ENCODE measurements at places on chromosomes 7 and 10.

DNA sequence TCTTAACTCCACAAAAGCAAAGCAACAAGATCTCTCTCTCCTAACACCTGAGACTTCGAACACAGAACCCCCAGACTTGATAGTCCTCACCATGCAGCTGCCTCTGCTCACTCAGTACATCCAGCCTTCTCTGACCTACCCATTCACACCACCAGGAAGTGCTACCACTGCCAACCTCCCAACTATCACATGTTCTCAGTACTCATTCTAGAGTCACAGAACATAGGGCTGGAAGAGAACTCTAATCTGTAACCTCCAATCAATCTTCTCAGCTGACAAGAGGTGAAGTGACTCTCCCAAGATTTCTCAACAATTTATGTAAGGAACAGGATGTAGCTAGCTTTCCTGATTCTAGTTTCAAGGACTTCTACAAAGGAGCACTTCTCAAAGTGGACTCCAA lies 3.8 kb downstream of the NUDCD3 start:
- peak; percentile 26 for DNase-seq

DNA sequence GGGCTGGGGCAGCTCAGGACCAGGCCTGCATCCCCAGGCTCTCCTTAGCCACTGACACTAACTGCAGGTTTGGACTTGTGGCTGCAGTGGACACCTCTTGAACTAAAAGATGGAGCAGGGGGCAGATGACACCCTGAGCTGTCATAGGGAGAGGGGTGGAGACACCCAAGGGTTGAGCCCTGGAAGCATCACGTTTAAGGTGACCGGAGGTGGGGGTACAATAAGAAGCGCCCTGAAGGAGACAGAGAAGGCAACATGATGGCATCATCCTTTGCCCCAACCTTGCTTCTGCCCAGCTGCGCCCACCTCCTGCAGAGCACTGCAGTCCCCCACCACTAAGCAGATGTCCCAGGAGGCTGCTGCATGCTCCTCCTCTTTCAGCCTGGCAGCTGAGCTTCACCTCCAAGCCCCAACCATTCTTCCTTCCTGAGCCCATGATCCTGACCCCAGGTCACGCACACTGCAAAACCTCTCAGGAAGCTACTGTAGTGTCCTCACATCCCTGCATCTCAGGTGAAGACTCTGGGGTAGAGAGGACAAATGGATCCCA lies 25.5 kb downstream of the OGDHL start:
- no peak for DNase-seq

GRCh38 chr7:34133983-34134782 lies 228.8 kb downstream of the BMPER start:
- DNase-seq = peak; percentile 7

DNA sequence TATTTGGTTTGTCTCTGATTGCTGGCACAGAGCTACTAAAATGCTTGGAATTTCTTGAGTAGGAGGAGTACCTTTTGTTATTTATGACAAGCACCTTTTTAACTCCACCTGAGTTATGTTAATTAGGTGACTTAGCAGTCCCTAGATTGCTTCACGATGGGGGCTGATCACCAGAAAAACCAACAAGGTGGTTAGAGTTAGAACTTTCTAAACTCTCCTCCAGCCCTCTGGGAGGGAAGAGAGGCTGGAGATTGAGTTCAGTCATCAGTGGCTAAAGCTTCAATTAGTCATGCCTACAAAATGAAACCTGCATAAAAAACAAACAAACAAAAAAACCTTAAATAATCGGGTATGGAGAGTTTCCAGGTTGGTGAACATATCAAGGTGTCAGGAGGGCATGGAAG lies 23.6 kb upstream of the ING3 start:
- DNase-seq = no peak

DNA sequence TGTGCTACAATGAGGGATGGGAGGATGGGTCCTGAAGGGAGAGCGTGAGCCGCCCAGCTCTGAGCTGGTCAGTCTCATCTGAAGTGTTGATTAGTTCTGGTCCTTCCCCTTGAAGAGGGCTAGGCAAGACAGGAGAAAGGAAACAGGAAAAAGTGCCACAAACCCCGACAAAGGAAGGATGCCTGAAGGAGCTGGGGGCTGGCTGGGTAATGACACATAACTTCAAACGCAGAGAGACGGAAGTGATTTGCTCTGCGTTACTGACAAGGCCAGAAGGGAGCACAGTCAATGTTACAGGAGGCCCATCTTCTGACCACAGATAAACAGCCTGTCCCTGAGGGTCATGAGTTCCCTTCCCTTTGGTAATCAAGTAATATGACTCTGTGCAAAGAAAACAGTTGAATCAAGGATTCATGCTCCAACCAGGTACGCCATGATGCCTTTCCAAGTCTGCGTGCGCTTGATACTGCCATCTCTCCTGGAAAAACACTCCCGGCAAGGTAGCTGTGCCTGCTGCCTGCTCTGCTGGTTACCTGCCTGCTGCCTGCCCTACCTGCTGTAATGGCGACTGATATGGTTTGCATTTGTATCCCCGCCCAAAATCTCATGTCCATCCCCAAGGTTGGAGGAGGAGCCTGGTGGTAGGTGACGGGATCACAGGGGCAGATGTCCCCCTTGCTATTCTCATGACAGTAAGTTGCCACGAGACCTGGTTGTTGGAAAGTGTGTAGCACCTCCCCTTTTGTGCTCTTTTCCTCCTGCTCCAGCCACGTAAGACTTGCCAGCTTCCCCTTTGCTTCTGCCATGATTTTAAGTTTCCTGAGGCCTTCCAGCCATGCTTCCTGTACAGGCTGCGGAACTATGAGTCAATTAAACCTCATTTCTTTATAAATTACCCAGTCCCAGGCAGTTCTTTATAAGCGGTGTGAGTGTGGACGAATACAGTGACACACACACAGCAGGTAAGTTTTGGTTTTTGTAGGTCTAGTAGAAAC lies 57.9 kb downstream of the GRB10 start:
- no peak for DNase-seq

- DNase-seq = no peak
Observed at GRCh38 chr7:100604976-100605911, 3.1 kb downstream of the PCOLCE start.

DNA sequence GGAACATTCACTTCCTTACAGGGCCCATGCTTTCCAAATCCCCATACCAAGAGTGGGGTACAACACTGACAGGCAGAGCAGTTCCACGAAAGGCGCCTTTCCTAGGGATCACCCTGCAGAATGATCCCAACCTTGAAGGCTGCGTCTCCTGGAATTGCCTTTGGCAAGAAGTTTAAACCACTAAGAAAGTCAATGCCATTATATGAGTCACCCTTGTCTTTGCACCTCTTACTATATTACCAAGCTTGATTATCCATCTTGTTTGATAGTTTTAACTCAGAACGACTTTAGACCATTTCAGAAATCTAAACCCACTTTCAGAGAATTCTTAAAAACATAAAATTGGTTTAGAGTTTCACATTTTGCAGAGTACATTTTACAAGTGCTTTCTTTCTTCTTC lies 282.1 kb downstream of the ARHGAP12 start:
- no peak for DNase-seq

- no peak for DNase-seq
Observed at GRCh38 chr10:30786906-30787305, 157.4 kb upstream of the LYZL2 start.

DNA sequence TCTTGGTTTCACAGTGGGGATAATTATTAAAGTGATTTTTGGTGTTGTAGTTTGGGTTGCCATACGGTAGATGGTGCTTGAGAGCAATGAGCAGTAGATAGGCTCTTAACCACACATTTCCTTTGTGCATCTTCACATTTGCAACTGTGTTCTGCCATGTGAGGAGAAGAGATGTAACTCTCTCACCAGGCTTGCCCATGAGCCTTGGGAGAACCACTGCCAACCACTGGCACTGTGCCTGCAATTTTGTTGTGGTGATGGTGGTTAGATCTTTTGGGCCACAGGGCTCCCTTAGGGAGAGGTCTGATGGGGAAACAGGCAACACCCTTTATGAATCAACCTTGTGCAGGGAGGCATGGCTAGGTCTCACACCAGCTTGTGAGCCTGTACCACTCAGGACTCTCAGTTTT lies 204.3 kb downstream of the CCDC7 start:
- peak; percentile 2 for DNase-seq

DNA sequence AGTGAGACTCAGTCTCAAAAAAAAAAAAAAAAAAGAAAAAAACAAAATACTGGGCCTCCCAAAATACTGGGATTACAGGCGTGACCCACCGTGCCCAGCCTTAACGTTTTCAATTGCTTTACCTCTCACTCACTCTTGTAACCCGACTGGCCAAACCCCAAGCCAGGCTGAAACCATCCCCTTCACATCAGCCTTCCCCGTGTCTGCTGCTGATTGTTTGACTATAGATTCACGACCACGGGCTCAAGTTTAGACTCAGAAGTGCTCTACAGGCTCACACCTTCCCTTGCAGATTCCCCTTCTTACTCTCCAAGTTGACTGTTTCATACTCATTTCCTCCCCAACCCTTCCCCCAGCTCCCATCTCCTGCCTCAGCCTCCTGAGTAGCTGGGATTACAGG lies 22.3 kb downstream of the TYW1 start:
- no peak for DNase-seq

- no peak for DNase-seq
Observed at GRCh38 chr7:37273891-37274290, 174.8 kb downstream of the ELMO1 start.

DNA sequence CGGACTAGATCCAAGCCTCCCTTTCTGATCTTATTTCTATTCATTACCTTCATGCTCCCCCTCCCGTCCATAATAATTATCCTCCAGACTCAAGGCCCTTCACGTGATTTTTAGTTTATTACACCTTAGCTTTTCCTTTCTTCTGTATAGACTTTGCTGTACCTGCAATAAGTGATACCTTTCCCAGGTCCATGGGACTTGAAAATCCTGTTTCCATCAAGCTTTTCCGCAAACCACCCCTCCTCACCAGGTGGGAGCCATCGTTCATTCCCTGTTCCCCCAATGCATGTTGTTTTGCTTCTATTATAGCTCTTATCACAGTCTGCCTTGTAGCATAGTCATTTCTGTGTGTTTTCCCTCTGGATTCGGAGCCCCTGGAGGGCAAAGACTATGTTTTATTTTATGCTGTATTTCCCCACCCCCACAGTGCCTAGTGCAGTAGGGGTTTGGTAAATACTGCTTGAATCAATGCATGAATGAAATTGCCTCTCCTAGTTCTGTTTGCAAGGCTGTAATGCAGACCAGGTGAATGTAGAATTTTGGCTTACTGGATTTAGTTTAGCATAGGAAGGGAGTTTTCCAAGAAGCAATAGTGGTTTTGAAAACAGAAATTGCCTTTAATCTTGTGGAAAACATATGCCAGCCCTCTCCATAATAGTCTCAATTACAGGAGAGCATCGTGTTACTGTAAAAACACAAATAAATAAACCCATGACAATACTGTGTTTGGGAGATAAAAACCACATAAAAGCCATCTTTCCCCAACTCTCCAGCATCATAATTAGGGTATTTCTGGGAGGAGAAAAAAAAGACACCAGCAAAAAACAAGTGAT lies 213.4 kb downstream of the AUTS2 start:
- DNase-seq = no peak

DNA sequence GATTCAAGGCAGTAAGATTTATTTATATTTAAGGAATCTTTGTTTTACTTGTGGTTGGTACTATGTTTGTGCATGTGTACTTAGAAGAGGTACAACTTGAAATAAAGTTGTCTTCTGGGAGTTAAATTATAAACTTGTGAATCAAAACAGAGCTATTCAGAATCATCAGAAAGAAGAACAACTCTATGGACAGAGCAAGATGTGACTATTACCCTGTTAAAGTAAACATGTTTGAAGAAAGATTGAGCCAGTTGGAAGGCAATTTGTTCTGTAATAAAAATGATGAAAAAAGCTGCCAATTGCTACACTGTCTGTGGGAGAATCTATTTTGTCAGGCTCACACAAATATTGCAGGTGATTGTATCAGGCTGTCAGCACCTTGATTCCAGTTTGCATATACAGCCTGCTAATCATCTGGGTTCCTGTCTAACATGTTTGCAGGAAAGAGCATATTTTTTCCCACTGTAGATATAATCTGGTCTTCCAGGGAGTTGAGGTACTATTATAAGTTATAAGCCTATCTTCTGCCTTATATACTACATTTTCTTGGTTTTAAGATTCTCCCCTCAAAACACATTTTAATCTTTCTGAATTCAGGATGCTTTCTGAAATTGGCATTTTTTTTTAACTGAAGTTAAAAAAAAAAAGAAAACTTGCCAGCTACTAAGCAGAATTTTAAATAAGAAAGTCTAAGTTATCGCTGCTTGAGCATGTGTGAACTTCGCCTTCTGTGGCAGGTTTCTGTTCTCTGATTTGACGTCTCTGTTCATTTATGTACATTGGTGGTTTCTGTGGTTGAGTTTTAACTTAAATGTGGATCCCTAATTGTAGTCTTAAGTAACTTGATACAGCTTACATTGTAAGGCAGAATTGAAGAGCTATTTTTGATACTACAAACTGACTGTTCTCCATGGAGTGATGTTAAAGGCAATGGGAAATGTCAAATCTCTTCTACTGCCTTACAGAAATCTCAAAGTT lies 46.0 kb downstream of the ZNRF2 start:
- DNase-seq = no peak

- peak; percentile 37 for DNase-seq
Observed at GRCh38 chr10:15169555-15170401, 1.3 kb upstream of the NMT2 start.

Measured in foreskin melanocyte (primary cell).